ENCODE measurements at places on chromosomes 3 and 15.

GRCh38 chr15:47582233-47582632, 135.1 kb upstream of the SEMA6D start:
- no peak for DNase-seq

DNA sequence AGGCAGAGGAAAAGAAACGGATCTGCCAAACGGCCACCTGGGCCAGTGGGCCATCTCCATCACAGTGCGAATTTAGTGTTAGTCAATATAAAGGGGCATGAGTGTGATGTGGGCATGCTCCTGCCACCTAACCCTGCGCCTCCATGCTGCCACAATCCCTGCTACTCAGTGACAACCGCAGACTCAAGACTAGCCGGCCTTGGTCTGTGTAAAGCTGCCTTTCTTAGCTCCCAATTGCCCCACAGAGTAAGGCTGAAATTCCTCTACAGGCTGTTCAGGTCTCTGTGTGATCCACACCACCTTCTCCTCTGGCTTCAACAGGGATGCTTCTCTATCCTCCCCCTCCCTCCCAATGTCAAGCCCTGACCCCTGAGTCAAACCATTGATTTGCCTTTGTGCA, 269.7 kb downstream of the XXYLT1 start:
- no peak for DNase-seq

- DNase-seq, result no peak
Measured at GRCh38 chr3:197353001-197353866, 54.8 kb upstream of the DLG1 start.

DNA sequence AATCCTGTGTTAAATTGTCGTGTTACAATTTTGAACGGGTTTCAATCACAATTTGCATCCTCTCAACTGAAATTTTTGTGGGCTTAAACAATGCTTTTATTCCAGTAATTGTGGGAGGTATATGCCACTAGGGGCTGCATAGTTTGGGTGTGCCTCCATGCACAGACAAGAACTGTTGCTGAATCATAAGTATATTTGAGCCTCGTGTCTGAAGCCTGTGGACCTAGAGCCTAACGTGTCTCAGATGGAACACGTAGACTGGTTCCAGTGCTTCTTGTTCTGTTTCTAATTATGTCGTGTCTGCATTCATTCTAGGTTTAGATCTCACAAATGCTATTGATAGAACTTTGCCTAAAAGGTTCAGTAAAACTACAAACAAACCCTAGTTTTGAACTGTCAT, 363.4 kb downstream of the RBMS3 start:
- DNase-seq, result no peak

- DNase-seq, result no peak
Measured at GRCh38 chr3:116139641-116140040, 305.6 kb downstream of the LSAMP start.

GRCh38 chr15:73870700-73871408, 2.5 kb upstream of the TBC1D21 start:
- peak; percentile 22 for DNase-seq

DNA sequence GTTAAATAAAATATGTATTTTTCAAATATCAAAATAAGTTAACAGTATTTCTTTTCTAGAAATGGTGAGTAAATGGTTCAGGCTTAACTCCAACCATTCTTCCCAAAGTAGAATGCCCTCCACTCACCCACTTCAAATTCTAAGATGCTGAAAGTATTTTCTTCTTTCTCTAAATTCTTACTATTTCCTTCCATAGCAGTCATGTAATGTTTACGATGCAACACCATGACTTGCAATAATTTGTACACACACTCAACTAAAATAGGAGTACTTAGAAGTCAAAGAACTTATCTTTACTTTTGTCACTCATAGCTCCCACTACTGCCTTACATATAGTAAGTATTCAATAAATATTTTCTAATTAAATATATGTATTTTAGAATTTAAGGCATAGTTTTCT, 65.0 kb downstream of the AQR start:
- DNase-seq, result no peak

DNA sequence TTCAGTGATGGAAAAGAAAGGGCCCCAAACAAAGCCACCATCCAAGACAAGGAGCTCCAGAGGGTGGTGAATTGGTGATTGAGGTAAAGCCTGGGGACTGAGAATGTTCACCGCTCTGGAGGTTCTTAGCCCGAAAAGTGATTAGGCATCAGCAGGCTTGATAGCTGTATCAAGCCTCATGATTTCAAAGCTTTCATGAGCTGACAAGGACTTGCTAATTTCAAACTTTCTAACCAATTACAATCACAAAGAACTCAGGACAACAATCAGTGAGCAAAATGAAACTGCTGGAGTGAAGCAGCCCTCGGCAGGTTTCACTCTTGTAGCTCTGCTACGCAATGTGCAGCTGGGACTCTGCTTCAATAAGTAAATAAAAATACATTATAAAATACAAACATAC, 391.3 kb downstream of the TIGIT start:
- DNase-seq, result no peak

DNA sequence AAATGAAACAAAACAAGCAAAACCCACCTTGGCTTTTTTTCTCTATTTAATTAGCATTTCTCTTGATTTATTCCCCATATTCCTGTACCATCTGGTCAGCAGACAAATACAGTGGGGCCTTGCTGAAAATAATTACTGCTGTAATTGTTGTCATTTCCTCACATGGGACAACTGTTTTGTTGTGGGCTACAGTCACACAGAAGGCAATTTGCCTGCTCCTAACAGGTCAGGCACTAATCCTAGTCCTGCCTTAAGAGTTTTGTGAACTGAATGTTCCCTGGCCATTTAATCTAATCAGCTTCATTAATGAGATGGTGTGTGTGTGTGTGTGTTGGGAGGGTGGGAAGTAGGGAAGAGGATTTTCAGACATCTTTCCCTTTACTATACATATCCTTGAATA, 11.6 kb downstream of the TRPC1 start:
- no peak for DNase-seq

DNA sequence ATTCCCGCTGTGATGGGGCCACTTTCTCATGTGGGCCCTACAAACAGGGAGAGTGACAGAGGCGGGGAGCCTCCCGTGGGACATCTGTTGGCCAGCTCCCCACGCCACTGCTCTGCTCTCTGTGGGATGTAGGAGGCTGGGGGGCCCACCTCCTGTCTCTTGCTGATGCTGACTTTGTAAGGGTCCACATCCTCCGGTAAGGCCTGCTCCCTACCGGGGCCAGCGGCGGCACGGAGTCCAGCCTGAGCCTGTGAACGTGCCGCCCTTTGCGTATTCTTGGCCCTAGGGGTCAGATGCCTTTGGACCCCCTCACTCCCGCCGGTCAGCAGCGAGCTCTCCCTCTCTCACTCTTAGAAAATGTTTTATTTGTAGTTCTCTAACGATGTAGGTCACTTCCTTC, 153.2 kb downstream of the LRRC28 start:
- DNase-seq, result no peak

DNA sequence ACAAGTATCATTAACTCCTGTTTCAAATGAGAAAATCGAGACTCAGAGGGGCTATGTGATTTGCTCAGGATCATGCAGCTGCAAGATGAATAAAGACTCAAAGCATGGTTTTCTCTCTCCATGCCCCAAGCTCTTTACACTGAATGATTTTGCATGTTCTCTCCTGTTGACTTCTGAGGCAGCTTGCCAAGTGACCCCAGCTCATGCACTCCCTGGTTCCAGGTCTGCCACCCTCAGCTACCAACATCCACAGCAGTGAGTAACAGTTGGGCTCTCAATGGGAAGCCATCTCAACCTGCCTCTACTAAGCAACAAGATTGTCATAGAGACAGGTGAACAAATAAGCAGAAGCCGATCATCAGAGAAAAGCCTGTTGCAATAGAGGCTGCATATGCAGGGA, 116.9 kb upstream of the GADL1 start:
- no peak for DNase-seq

DNA sequence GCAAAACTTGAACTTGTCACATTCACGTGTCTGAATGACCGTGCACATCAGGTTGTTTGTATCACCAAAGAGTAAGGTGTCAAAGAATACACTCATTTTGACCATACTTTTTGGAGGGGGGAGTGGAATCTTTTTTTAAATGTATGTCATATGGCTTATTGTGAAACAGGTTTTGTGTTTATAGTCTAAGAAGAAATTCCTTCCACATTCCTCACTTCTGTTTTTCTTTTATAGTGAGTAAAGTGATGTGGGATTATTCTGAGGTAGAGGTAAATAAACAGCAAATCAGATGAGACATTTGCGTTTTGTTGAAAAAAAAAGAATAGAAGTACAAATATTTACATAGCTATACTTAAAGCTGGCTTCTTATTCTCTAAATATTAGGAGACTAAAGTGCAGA, 33.0 kb downstream of the SRP14 start:
- no peak for DNase-seq

DNA sequence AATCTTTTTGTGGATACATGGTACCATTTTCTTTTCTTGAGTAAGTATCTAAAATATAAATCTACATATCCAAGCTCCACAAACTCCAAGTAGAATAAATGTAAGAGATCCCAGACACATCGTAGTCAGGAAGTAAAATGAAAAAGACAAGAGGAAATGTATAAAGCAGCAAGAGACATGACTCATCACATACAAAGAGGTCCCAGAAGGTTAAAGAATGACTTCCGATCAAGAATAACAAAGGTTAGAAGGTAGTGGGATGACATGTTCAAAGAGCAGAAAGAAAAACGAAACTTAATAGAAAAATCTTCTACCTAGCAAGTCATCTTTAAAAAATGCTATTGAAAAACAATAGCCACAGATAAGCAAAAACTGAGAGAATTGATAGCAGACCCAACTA, 705.8 kb downstream of the NR2F2 start:
- DNase-seq, result no peak

GRCh38 chr3:32500880-32501782, 1.5 kb downstream of the CMTM6 start:
- DNase-seq, result no peak

GRCh38 chr15:101522621-101523559, 33.4 kb upstream of the PCSK6 start:
- no peak for DNase-seq

- DNase-seq, result peak; percentile 73
Measured at GRCh38 chr3:133661454-133662277, at the start of gene TOPBP1. Gene TOPBP1, minus strand, starts transcription at chr3:133661941. Its CDS starts 814 bp downstream, at chr3:133661127.

GRCh38 chr15:55991802-55992768, 1.3 kb downstream of the NEDD4 start:
- DNase-seq, result no peak

- no peak for DNase-seq
Measured at GRCh38 chr15:58434334-58434875, 2.6 kb downstream of the LIPC start.
